ENCODE measurements at places on chromosomes 3 and 15. TPM values are rescaled to one million over a fixed set of nuclear protein-coding genes. Genes with fewer than 3 reads are reported as not detected.

The RHCG gene
- total RNA-seq, result not detected

GRCh38 chr3:197015790-197016736, 13.6 kb downstream of the MELTF start:
- no peak for DNase-seq
- H3K4me3 ChIP-seq, result no peak overlapping the region
- no peaks in the 10 kb centered on the region for H3K36me3 ChIP-seq
- H3K27me3 ChIP-seq, result no peaks in the 10 kb centered on the region
- H3K4me1 ChIP-seq, result no peaks in the 10 kb centered on the region
- H3K27ac ChIP-seq, result no peak overlapping the region

DNA sequence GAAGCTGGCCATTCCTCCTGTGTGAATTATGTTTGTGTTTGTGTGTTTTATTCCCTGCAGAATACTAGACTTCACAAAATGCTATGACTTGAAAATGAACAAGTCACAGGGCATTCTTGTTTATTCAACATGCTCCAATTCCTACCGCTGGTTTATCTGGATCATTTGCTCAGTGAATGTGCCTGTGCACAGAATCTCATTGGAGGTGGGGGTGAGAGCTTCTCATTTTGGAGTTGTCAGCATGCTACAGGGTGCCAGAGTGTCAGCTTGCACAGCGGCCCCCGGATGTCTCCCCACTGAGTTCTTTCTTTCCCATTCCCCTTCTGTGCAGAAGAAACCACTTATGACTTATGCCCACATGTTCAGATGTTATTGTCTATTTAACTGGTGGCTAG, 428.7 kb downstream of the ROBO2 start:
- DNase-seq, result no peak
- H3K4me1 ChIP-seq, result no peaks in the 10 kb centered on the region
- H3K4me3 ChIP-seq, result no peak overlapping the region
- H3K36me3 ChIP-seq, result no peaks in the 10 kb centered on the region
- H3K27ac ChIP-seq, result no peak overlapping the region

- DNase-seq, result no peak
- H3K4me3 ChIP-seq, result no peak overlapping the region
- H3K36me3 ChIP-seq, result peaks cover 47% of the 10 kb centered on the region
- no peaks in the 10 kb centered on the region for H3K27me3 ChIP-seq
- H3K4me1 ChIP-seq, result peaks cover 76% of the 10 kb centered on the region
Observed at GRCh38 chr3:60046210-60046609, 996.4 kb upstream of the CFAP20DC start.

- H3K27me3 ChIP-seq, result no peaks in the 10 kb centered on the region
- H3K27ac ChIP-seq, result no peak overlapping the region
- no peaks in the 10 kb centered on the region for H3K36me3 ChIP-seq
Observed at GRCh38 chr3:129699199-129699598, 92.7 kb upstream of the PLXND1 start.

- DNase-seq, result no peak
- peaks cover 5% of the 10 kb centered on the region for H3K36me3 ChIP-seq
- peaks cover 26% of the 10 kb centered on the region for H3K4me1 ChIP-seq
- no peak overlapping the region for H3K27ac ChIP-seq
Observed at GRCh38 chr3:10370429-10370828, 49.5 kb upstream of the SEC13 start.

GRCh38 chr15:66743204-66743603, 41.2 kb downstream of the SMAD6 start:
- no peak for DNase-seq
- H3K4me3 ChIP-seq, result no peak overlapping the region
- H3K27me3 ChIP-seq, result peaks cover 4% of the 10 kb centered on the region
- H3K36me3 ChIP-seq, result no peaks in the 10 kb centered on the region

Data from activated T-helper 1 cell treated with anti-CD3 and anti-CD28 coated beads, Interleukin-12 subunit alpha, Interleukin-12 subunit beta, Interleukin-2, Interleukin-4 antibody, amounts not matched to agents 30 ng/mL and 10 ng/mL and 1 ng/mL, durations not matched to agents 14 hours and 24 hours and 36 hours (primary cell).